ENCODE measurements at places on chromosomes 7 and 10.

DNA sequence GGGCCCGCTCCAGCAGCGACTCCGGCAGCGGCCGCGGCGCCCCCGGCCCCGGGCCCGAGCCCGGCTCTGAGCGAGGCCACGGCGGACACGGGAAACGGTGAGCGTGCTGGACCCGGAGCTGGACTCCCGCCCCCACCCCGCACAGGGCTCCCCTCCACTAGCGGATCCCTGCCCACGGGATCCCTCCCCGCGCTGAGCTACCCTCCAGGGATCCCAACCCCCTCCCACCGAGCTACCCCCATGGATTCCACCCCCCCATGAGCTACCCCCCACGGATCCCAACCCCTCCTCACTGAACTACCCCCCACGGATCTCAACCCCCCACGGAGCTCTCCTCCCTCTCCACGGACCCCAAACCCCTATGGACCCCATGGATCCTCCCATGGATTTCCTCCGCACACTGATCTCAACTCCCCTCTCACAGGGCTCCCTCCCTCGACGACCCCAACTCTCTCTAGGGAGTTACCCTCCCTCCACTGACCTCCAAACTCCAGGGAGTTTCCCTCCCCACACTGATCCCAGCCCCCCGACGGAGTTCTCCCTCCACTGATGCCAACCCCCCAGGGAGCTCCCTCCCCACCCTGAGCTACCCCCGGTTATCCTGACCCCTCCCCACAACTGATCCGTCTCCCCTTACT lies 20.6 kb upstream of the HSPB1 start:
- DNase-seq, result no peak

GRCh38 chr10:110368002-110368401 lies 63.3 kb upstream of the SMNDC1 start:
- no peak for DNase-seq

DNA sequence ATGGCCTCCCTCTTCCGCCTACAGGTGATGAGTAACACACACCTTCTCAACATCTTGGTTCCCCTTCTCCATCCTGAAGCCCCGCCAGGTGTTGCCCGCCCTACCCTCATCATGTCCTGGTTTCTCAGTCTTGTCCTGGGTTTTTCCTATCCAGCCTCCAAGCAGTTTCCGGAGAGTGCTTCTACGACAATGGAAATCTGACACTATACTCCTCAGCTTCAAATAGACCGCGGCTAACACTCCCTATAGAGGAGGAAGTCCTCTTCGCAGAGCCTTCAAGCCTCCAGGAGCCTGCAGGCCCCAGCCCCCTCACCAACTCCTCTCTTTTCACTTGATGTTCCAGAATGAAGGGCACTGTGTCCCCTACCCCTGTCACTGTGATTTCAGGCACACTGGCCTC lies 147.4 kb downstream of the PRPF18 start:
- DNase-seq, result no peak

- DNase-seq, result no peak
Observed at GRCh38 chr7:51620706-51621105, 304.1 kb upstream of the COBL start.

DNA sequence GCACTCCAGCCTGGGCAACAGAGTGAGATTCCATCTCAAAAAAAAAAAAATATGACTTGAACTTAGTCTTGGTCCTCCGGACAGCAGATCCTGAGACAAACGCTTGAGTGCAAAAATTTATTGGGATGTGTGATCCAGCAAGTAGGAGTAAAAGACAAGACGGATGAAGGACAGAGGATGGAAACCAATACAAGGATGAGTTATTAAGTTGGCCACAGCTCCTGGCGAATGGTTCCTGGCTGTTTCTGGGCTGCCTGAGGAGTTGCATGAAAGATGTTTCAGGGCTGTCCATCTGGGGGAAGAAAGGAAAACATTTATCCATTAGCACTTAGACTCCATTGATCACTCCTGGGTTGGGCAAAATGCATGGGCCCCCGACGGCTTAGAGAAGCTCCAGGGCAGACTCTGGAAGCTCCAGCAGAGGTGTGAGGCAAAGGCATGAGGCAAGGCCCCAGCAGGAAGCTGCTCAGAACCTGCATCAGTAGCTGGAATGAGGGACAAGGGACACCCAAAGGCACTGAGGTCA lies 98.3 kb upstream of the ZNF438 start:
- no peak for DNase-seq

Measured in NCI-H1930 (cell line).